Left ventricle myocardium superior (tissue), 1 donor: ENCODE measurements at places on chromosomes 1 and 21.

GRCh38 chr1:223873044-223873443 lies 27.3 kb upstream of the TP53BP2 start:
- DNase-seq = no peak

DNA sequence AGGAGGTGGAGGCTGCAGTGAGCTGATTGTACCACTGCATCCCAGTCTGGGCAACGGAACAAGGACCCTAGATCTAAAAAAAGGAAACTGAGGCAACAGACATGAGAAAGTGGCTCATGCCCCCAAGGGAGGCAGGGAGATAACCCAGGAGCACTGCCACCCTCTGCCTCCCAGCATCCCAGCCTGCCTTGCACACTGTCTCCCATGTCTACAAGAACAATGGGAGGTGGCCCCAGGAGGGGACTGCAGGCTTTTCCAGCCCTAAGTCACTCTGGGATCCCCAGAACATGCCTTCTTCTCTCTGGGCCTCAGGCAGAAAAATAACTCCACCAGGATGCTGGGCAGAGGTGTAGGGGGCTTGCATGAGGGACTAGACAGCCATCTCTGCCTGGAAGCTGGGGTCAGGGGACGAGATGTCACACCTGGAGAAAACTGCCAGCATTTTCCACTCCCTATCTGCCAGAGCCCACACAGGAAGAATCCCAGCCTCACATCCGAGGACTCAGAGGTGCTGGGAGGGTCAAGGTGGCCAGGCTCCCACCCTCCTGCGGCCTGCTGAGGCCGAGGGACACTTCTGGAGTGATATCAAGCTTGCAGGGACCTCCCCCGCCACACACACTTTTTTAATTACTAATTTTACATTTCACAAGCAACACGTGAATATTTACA lies 21.4 kb downstream of the RUNX3 start:
- DNase-seq = no peak

DNA sequence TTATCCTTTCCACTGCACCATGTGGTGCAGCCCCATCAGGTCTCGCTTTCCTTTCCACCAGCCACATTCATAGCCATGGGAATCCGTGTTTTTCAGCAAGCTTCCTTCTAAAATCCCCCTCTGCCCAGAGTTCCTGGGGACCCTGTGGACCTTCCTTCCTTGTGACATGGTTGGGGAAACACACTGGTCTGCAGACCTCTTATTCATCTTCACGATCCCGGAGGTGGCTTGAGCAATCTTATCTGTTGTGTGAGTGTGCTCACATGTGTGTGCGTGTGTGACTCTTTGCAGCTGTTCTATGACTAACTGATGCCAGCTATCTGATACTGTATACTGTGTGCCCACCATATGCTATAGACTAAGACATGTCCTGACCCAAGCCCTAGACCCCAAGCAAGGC lies 15.6 kb upstream of the IL10 start:
- DNase-seq = no peak

DNA sequence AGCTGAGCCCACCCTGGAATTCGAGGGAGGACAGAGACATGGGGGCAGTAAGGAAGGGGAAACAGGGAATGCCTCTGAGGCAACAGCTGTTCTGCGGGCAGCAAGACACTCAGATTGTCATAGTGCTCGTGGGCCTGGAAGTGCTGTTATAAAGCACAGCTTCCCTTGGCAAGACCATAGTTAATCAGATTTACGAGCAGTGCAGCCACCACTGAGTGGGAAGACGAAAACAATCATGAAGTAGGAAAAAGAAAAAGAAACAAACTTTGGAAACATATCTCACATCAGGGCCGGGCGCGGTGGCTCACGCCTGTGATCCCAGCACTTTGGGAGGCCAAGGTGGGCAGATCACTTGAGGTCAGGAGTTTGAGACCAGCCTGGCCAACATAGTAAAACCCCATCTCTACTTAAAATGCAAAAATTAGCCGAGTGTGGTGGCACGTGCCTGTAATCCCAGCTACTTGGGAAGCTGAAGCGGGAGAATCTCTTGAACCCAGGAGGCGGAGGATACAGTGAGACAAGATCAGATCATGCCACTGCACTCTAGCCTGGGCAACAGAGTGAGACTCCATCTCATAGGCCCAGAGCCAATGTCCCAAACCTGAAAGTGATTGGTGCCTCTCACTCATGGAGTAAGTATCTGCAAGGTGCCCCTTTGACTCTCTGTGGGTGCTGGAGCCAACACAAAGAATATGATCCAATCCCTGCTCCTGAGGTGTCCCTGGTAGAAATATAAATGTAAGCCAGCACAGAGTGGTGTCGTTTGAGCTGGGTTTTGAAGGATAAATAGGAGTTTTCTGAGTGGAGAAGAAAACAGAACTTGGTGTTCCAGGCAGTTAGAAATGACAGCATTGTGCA lies 55.6 kb upstream of the GPR153 start:
- no peak for DNase-seq

- no peak for DNase-seq
Measured at GRCh38 chr1:185376288-185376687, 59.2 kb upstream of the IVNS1ABP start.

DNA sequence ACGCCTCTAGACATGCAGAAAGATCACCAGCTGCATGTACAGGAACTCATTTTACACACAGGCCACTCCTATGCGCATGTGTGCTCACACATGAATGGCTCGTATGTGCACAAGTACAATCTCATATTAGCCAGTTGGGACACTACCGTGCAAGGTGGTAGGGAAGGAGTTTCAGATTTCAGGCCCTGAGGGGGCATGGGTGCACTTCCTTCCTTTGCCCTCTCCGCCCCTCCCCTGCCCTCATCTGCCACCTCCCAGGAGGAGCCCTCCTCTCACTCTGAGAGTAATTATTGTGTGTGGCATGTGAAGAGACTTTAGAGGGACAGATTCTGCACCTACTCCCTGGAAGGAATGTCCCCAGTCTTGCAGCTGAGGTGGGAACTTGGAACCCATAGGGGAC lies 14.8 kb downstream of the EDN2 start:
- DNase-seq = no peak

- DNase-seq = no peak
Measured at GRCh38 chr21:33901412-33902288, 14.0 kb downstream of the ATP5PO start.

DNA sequence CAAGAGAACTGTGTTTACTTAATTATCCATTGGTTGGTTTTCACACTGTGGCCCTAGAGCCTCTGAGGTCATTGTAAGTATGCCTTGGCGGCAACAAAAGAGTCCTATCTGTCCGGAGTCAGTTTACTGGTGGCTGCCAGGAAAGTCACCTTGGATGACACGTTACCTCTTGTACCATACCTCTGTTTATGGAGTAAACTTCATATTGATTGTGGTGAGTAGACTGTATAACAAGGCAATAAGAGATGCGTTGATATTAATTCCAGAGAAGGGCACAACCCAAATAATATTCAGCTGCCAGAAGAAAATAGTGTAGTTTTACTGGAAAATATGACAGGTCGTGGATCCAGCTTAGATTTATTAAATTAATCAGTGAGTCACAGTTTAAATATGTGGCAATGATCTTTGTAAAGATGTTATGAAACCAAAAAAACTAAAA lies 20.4 kb upstream of the KIF14 start:
- no peak for DNase-seq

DNA sequence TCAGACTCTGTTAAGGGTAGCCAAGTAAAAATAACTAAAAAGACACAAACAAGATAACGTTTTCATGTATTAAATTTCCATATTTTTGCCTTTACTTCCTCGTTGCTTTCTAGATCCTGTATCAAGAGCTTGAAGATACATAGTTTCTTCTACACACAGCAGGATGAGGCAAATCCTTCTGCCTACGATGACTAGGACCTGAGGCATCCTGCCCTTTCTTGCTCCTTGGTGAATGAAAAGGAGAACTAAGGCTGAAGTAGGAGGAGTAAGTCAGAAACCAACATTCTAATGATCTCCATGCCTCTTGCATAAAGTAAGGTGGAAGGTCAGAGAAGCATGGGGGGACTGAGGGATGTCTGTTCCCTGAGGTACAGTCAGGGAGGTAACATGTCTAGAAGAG lies 102.6 kb downstream of the GPATCH2 start:
- no peak for DNase-seq

DNA sequence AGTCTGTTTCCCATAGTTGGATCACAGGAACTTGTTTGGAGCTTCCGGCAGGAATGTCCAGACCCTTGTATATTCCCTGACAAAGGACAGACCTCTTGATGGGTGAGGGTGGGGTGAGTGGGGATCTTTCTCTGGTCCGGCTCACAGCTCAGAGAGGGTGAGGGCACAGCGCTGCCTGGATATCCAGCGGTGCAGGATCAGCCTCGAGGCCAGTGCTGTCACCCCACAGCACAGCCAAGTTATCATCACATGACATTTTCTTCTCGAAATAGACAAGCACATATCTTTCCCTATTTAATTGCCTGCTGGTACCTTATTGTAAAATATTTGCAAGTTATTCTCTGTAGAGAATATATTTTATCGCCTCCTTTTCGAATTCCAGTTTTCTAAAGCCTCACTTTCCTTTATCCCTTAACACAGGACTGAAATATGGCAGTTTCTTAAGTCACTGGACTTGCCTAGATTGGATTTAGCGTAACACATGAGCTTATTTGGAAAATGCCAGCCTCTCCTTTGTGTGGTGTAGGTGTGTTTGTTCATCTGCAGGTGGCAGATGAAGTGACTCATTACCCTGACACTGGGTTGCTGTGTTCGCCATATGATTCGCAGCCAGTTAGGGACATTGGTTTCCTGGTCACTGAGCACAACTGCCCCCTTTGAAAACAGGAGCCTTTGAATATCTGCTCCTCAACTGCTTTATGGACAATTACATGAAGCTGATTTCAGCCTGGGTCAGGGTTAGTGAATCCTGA lies 21.4 kb downstream of the CLIC6 start:
- no peak for DNase-seq

DNA sequence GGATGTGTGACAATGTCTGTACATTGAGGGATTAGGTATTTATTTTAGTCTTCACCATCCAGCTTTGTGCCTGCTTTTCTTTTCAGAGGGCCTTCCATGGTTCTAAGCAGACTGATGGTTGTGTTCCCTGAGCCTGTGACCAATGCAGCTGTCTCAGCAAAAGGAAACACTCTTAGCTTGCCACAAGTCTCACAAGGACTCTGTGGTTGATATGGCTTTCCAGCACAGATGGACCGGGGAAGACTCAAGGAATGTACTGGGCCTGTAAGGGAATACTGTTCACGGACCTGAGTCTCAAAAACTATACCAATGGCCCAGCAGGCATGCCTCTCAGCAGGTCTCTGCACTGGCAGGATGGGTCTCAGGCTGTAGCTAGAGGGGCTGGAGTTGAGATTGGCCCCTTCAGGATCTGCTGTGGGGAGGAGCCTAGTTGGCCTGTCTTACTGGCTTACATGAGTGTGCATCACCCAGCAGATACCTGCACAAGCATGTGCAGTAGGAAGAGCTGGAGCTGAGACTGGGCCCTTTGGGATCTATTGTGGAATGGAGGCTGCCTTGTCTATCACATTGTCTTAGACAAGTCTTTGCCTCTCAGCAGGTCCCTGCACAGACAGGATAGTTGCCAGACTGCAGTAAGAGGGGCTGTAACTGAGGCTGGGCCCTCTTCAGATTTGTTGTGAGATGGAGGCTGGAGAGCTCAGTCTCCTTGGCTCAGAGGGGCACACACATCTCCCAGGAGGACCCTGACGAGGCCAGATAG lies 52.0 kb upstream of the PDC start:
- no peak for DNase-seq

DNA sequence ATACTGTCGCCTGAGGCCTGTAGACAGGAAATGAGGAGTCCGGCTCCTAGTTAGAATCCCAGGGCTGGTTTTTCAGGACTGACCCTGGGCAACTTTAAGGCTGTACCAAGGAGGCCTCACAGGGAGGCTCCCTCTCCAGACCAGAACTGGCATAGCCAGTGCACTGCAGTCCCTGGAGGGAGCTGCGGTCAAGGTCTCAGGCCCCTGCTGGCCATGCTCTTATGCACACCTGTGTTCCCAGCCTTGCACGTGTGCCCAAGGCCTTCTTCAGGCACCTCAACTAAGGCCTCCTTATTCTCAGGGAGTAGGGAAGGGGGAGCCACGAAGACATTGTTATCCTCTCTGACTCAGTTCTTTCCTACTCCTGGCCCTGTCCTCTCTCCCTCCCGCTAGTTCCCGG lies 22.0 kb upstream of the IFNAR1 start:
- no peak for DNase-seq

GRCh38 chr21:41366522-41367151 lies 4.8 kb downstream of the MX2 start:
- DNase-seq = no peak

DNA sequence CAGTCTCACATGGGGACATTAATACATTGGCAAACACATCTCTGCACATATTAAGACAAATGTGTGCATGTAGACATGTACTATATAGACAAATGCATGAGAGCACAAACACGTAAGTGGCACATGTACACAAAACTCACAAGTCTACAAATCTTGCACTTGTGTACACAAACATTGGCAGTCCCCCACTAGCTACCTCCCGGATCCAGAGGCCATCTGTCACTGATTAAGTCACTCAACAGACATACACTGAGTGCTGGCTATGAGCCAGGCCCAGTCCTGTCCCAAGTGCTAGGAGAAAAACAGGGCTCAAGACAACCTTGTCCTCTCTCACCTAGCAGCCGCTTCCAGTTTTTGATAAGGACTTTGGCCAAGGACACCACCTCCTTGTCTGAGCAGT lies 7.0 kb downstream of the TCEA3 start:
- peak; percentile 74 for DNase-seq

DNA sequence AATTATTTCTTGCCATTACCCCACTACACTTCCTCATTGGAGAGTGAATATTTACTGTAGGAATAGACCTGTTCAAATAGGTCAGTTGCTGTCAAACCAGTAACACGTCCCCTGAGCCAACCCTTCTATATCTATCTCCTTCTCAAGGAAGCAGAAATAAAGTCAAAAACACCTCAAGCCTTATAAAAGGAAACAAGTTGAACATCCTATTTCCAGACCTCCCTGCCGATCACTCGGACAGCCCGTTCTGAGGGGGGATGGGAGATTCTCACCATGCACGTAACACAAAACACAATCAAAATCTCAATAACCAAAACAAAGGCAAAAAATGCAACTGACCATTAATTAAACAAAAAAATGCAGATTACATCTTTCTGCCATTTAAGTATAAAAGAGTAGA lies 121.5 kb upstream of the KRTAP19-8 start:
- no peak for DNase-seq

GRCh38 chr21:37391666-37392065 lies 25.1 kb downstream of the DYRK1A start:
- DNase-seq = no peak

DNA sequence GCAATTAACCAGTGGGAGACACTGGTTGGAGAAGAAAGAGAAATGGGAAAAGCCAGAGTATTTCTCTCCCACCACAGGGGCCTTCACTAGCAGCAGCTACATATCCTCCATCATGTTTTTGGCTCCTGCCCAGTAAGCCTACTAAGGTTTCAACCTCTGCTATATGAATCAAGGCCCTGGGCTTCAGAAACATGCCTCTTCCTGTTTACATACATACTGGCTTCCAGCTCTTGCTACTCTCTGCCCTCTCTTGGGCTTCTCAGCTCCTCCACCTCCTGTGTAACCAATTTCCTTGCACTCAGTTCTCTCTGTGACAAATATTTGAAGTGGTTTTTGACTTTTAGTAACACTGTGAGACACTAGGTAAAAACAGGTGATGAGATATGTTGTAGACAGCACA lies 80.8 kb downstream of the LRRC7 start:
- no peak for DNase-seq

GRCh38 chr1:31203215-31203614 lies 36.5 kb downstream of the NKAIN1 start:
- DNase-seq = no peak
